ENCODE measurements at places on chromosomes 5 and 9.

DNA sequence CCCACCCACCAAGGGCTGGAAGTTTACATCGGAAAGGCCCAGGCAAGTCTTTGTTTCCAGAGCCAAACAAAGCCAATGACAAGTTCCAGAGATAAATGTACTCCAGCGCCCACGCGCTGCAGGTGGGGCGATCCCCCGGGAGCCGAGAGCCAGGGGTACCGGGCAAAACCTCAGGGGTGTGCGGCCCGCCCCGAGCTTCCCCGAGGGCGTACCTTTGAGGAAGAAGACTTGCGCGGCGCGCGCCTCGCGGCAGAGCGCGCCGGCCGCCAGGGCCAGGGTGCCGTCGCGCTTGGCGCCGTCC is 671 bp downstream of the DUSP1 start:
- no peak for DNase-seq

DNA sequence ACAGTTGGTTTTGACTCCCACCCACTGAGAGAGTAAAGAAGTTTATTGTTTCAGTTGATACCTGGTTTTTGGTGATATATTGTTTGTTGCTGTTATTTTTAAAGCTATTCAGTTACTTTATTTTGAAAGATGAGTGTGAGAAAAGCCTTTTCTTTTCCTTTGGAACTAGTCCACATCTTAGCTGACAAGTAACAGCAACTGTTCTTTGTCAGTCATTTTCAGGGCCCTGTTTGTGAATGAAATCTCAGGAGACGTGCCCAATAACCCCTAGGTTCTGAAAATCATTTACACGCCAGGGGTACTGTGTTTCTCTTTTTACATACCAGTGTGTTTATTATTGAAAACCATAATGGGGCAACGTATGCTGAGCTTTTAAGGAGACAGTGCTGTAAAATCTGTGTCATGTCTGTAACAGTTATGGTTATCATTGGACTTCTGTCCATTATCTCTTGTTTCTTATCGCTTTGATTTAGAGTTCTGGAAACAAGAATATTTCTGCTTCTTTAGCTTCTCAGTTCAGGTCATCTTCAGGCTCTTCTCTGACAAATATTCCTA is 75.0 kb downstream of the LIX1 start:
- DNase-seq: no peak

DNA sequence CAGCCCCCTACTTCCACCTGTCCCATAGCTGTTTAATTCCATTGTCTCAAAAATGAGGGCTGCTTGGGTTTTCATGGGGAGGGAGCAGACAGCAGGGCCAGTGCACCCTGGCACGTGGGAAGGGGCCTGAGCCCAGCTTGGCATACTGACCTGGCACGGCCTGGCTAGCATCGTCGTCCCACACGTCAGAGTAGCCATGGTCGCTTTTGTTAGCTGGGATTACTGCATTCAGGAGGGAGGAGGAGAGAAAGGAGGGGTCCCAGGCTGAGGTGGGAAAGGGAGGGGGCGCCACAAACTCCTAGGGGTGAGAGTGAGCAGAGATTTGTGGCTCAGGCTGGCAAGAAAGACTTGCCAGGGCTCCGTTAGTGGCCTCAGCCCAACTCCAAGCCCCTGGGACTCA is 21.1 kb upstream of the CYSTM1 start:
- DNase-seq: no peak

- DNase-seq: peak; percentile 29
These were observed 43.4 kb upstream of the PDE8B start for GRCh38 chr5:77167063-77167462.

GRCh38 chr5:161299053-161299452 is 247.5 kb downstream of the GABRB2 start:
- DNase-seq: no peak

GRCh38 chr9:132670457-132671391 is at the start of gene GTF3C4:
GTF3C4 (plus strand) TSS chr9:132670464; CDS start chr9:132670599, 135 bp downstream.
- peak; percentile 71 for DNase-seq

DNA sequence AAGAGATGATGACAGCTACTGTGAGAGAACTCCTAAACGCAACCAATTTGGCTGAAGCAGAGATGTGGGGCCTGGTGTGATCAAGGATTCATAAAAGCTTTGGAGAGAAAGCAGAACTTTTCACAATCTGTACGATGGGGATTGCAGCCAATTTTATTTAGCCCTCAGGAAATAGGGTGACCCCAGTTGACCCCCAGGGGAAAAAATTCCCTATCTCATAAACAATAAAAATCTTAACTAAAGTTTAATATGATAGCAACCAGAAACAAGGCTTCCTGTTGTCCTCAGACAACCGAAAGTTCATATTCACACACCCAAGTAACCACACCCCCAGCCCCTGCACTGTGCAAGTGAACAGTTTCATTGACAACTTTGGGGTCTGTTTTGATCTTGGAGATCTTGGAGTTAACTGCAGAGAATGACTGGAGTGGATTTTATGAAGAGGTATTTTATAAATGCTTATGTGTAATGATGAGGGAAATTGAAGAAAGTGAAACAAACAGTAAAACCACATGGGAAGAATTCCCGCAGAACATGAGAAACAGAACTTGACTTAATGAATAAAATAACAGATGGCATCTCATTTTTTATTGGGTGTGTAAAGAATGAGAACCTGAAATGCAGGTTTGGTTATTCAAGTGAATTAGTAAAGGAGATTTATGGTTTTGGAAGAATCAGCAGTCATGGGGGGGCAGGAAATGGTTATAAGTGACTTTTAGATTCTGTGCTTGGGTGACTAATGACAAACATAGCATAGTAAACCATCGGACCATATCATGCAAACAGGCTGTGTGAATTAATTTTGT is 94.5 kb downstream of the PDE4D start:
- no peak for DNase-seq

DNA sequence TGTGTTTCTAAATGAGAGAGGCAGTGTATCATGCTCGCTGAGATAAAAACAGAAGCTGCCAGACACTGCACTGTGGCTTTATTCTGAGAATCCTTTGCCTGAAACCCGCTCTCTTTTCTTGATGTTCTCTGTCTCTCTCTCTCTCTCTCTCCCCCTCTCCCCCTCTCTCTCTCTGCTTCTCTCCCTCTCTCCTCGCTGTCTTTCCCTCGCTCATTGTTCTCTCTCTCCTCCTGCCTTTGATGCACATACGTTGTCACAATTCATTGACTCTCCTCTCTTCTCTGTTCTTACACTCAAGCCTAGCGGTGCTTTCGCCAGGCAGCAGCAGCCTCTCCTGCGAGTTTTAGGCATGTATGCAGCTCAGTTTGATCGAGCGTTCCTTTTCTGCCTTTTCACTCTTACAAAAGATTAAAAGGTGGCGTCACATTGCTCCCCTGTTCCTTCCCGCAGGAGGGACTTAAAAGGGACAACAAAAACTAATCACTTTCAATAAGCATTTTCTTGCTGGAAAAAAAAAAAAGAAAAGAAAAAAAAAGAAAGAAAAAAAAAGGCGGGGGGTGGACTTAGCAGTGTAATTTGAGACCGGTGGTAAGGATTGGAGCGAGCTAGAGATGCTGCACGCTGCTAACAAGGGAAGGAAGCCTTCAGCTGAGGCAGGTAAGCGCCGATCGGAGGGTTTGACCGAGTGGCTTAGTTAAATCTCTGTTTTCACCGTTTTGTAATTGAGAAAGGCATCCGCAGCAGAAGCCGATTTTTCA is 717.9 kb upstream of the WWC1 start:
- DNase-seq: peak; percentile 5
